Nephron progenitor cell (in vitro differentiated cells): ENCODE measurements at places on chromosomes 5 and 9.

GRCh38 chr9:114574438-114574837 lies 13.1 kb upstream of the ATP6V1G1 start:
- no peak for DNase-seq

DNA sequence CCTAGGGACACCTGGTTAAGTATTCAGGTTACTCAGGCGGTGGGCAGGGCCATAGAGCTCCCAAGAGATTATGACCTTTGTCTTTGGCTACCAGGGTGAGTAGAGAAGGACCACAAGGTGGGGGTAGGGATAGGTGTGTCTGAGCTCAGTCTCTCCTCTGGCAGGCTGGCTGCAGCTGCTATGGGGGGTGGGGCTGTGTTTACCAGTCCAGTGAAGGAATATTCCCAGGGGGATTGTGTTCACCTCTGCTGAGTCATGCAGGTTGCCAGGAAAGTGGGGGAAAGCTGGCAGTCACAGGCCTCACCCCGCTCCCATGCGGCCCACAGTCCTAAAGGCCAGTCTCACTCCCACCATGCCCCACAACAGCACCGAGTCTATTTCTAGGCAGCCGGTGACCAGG lies 53.6 kb upstream of the POU5F2 start:
- no peak for DNase-seq

GRCh38 chr9:109171926-109172325 lies 4.9 kb upstream of the FRRS1L start:
- no peak for DNase-seq

GRCh38 chr5:56615361-56616153 lies 199.8 kb upstream of the MAP3K1 start:
- DNase-seq = peak; percentile 12

- no peak for DNase-seq
Observed at GRCh38 chr9:14396171-14396570, 82.2 kb upstream of the NFIB start.

GRCh38 chr5:98791001-98791519 lies 17.6 kb downstream of the RGMB start:
- no peak for DNase-seq

DNA sequence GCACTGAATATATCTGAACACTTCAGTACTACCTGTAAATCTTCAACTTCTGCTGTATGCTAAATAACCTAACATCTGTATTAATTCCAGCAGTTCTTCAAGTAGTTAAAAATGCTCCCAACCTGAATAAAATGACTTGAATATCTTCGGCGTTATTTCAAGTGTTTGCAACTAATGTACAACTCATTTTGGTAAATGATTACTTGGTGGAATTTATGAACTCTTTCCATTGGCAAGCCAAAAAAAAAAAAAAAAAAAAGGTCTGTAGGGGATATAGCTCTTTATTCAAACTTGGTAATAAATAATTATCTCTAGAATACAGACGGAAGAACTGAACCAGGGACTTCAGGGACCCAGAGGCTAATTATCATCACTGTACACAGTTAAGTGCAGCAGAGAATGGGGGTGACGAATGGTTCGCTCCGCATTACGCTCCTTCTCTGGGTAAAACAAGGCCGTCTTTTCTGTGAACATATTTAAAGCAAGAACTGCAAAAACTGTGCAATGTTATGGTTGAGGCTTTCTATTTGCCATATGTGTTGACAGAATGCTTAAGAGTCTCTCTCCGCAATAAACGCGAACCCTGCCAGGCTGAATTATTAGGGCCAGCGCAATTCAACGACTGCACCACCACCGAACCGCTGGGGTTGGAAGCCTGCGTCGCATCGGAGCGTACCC lies 1.9 kb upstream of the ERBIN start:
- DNase-seq = no peak

DNA sequence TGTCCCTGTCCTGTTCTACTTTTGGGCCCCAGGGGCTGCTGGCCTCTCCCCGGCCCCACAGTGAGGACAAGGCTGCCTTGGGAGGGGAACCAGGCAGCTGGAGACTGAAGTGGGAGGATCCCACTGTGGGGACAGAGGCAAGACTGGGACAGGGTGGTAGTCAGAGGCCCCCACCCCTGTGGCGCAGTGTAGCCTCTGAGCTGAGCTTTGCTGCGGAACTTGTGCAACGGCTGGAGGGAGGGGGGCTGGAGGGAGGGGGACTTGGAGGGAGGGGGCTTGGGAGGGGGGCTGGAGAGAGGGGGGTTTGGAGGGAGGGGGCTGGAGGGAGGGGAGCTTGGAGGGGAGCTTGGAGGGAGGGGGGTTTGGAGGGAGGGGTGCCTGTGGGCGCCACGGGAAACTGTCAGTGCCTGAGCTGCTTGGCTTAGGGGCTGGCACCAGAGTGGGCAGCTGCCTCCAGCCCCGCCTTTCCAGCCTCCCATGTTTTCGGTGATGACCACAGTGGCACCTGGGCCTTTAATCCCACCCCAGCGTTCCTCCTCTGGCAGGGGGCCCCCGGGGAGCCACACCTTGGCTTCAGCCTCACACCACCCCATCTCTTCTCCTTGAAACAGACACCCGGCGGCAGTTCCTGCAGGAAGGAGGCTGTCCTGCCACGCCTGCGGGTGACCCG lies 2.3 kb upstream of the FUT7 start:
- DNase-seq = no peak

DNA sequence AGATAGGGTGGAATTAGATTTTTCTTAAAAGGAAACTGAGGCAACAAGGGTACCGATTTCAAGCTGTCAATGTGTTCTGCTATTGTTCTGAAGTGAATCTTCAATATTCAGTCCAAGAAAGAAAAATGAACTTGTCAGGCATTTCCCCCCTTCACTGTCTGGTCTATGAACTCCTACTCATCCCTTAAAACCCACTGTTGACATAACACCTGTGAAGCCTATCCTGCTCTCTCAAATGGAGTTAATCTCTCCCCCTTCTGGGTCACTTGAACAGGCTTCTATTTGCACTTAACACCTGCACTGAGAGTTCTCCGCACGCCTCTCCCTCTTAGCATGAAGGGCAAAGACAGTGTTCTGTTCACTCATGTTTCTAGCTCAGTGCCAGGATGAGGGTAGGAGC lies 144.3 kb downstream of the CRB2 start:
- no peak for DNase-seq

- DNase-seq = no peak
Observed at GRCh38 chr5:10451137-10451824, 9.6 kb downstream of the ROPN1L start.

DNA sequence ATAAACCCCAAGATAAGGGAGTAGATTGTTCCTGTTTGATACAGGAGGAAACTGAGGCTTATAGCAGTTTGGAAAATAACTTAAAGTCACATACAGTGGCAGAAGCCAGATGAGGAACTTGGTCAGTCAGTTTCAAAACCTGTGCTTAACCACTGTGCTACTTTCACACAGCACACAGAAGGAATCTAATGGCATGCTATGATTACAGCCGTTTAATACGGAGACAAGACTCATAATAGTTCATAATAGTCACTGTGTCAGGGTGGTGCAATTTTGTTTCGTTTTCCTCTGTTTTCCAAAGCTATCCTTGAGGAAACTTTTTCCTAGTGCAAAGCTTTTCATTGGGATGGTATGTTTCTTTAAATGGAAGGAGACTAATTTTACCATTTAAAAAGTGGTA lies 112.3 kb downstream of the GCNT1 start:
- no peak for DNase-seq

GRCh38 chr5:157047898-157048297 lies 11.0 kb downstream of the HAVCR1 start:
- DNase-seq = no peak

DNA sequence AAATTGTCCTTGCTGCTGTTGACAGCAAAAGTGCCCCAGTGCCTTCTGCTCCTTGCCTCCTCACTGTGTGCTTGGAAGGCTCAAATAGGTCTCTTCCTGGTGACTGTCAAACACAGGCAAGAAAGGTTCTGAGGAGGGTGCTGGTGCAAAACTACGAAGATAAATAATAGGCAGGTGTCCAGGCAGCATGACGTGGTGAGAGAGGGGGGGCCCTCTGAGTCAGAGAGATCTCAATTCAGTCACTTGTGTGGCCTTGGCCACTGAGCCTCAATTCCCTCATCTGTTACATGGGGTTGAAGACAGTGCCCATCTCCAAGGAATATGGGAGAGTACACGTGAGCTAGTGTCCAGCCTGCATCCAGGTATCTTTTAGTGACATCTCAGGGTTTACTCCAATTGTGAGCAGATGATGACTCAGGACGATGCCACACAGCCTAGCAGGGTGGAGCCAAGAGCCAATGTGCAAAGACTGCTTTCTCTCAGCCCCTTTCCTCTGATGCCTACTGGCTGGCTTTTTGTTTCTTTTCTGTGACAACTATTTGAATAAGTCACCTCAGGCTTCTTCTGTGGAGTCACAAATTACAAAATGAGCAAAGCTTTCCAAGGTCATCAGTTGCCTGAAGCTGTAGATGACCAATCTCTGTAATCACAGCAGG lies 29.7 kb upstream of the SMIM32 start:
- DNase-seq = no peak

DNA sequence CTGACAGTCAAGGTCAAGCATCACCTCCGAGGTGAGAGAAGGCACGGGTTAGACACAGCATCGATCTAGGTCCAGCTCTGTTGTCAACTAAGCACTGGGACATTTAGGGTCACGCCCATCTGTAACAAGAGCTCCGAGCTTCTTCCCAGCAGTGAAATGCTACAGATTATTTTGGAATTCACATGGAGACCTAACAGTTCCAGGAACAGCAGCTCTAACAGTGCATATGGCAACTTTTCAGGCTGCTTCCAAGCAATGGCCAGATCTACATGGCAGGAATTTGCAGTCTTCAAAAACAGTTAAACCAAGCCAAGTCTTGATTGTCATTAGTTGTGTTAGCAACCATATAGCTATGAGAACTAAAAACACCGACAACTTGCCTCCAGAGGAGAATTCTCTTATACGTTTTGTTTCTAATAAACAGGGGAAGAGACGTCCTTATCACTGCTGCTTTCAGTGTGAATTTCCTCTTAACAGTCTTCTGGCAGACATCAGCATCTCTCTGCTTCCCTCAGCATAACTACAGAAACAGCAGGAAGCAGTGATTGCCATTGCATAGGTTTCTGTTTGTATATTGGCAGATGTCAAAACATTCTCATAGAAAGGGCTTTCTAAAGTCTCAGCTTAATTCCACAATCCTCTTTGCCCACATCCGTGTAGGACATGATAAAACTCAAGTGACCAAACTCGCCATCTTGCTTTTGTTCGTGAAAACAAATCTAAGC lies 242.1 kb upstream of the DAPK1 start:
- no peak for DNase-seq

- DNase-seq = peak; percentile 49
Observed at GRCh38 chr9:121718084-121718483, 66.7 kb downstream of the DAB2IP start.

- no peak for DNase-seq
Observed at GRCh38 chr5:29304545-29304944, 1888.9 kb upstream of the CDH6 start.

- DNase-seq = peak; percentile 43
Observed at GRCh38 chr5:55993013-55993412, 1.8 kb downstream of the IL6ST start.

DNA sequence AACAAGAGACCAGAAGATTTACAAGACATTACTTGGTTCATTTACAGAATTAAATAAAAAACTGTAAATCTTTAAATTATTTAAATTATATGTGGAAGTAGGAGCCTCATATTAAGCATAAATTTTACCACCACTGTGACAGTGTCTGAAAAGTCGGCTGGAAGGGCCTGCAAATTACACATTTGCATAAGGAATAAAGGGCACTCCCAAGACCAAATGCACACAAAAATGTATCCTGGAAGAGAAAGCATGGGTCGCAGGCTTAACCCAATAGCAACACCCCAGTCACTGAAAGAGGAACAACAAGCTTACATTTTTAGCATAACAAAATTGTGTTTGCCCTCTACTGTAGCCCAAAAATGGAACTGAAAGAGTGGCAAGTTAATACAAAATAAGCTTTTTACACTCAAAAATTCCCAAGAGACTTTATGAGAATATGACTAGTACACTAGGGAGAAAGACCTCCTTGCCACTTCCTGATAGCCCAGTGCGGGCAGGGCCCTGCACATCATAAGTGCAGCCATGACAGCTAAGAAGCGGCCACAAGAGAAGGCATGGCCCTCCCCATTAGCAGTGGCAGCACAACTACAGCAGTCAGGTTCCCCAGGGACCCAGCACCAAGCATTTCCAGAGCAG lies 482.0 kb downstream of the DTWD2 start:
- no peak for DNase-seq

DNA sequence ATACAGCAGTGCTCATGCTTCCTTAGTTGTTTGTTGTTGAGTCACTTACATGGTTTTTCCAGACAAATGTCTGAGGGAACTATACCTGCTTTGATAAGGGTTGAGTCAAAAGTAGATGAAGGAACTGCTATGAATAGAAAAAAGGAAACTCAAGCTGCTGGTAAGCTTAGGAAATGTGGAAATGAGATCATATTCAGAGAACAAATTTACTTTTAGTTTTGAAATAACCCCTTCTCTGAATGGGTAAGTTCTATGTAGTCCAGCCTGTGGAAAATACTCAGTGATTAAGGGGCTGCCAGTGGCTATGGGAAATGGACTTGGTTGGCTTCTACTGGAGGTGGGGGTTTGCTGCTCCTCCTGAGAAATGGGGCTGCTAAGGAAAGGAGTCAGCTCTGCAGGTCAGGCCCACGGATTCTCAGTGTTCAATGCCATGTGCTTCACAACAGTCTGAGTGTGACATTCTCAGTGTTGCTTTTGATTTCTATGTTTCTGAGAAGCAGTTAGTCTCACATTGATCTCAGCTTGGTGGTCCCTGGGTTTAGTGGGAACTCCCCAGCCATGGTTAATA lies 47.7 kb upstream of the GLRX start:
- no peak for DNase-seq

GRCh38 chr9:22446950-22447617 lies 460 bp downstream of the DMRTA1 start:
- DNase-seq = peak; percentile 82

GRCh38 chr9:136307215-136307750 lies 3.4 kb upstream of the CCDC187 start:
- no peak for DNase-seq

- no peak for DNase-seq
Observed at GRCh38 chr9:87812375-87813118, 70.1 kb upstream of the SPATA31E1 start.

- no peak for DNase-seq
Observed at GRCh38 chr5:95863383-95863757, 40.8 kb upstream of the GLRX start.

DNA sequence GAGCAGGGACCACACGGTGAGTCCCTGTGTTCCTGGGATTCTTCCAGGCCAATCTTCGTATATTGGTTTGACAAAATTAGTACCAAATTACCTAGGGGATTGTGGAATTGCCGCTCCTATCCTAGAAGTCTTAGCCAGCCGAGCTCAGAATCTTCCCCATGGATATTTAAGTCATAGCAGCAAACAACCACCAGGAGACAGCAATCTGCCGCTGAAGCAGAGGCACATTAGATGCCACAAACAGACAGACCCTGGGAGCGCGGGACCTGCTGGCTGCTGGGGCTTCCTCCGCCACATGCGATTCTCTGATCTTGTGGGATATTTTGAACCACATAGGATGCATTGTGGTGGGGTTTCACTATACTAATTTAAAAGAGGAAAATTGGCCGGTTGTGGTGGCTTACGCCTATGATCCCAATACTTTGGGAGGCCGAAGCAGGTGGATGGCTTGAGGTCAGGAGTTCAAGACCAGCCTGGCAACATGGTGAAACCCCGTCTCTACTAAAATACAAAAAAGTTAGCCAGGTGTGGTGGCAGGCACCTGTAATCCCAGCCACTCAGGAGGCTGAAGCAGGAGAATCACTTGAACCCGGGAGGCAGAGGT lies 31.7 kb upstream of the ZBTB43 start:
- peak; percentile 38 for DNase-seq

GRCh38 chr5:176360894-176361436 lies 599 bp downstream of the KIAA1191 start:
- DNase-seq = no peak

- no peak for DNase-seq
Observed at GRCh38 chr9:127878652-127879390, 1.3 kb upstream of the AK1 start.
